GM18507 (cell line): ENCODE measurements at places on chromosomes 6 and 20.
A peak's percentile ranks its signal among the peaks of the same experiment; 100 is the strongest.

- DNase-seq = no peak
Measured at GRCh38 chr6:16510245-16510644, 251.0 kb downstream of the ATXN1 start.

GRCh38 chr6:40082278-40083043 lies 148.2 kb upstream of the MOCS1 start:
- no peak for DNase-seq

DNA sequence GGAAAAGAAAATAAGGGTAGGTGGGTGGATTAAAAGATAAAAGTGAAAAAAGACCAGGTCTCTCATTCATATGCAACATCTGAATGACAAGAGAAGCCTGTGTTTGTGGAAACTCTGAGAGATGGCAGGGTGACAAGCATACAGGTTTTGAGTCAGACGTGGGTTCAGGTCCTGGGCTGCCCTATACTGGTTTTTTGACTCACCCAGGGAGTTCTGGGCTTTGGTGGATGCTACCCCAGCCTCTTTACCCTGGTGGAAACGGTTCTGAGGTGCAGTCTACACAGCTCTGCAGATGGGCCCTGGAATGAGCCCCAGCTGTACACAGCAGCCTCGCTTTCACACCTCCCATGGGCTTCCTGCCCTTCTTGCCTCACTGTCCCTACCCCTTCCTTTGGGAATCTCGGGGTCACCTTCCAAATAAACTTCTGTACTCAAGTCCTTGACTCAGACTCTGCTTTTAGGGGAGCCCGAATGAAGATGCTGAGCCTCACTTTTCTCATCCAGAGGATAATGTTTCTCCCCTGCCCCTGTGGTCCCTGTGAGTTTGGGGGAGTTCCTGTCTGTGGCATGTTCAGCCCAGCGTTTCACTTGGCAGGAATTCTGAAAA lies 77.7 kb upstream of the CLDN20 start:
- no peak for DNase-seq

DNA sequence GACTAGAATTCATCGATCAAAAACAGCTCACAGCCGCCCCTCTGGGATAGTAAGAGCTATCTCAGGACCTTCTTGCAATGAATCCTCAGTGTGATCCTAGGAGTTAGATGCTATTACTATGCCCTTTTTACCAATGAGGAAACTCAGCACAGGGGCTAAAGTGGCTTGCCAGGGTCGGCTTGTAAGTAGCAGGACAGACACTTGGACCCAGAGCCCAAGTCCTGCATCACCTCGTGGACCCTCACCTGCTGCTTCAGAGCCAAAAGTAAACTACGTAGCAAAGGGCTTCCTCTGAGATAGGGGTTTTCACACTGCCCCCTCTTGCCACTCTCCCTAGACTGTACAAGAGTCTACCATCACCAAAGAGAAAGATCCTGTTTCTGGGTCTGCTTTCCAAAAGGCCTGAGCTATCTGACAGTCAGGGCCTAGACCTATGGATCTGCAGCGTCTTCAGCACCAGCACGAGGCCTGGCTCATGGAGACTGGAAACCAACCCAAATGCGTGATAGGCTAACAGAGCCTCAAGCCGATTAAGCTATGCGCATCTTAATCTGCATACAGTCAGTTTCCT lies 172.3 kb downstream of the ANKRD60 start:
- no peak for DNase-seq

DNA sequence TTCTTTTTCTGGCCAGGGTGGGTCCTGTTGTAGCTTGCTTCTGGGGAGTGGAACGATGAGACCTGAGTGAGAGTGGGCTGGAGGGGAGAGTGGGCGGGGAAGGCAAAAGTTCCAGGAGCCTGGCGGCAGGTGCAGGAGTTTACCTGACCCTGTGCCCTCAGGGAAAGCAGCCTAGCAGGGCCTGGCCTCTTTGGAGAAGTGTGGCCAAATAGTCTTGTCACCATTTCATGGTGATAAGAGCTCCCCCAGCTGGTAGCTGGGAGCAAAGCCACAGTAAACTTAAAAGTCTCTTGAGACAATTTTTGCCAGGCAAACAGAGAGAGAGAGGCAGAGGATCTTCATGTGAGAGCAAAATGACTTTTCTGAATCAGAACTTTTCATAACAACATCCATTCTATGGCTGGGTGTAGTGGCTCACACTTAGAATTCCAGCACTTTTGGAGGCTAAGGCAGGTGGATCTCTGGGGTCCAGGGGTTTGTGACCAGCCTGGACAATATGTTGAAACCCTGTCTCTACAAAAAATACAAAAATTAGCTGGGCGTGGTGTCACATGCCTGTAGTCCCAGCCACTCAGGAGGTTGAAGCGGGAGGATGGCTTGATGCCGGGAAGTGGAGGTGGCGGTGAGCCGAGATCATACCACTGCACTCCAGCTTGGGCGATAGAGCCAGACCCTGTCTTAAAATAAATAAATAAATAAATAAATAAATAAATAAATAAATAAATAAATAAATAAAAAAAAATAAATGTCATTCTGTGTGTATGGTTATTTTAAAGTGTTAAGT lies 161.8 kb upstream of the SCGN start:
- DNase-seq = peak; percentile 47

- DNase-seq = no peak
Measured at GRCh38 chr6:81984599-81984998, 232.1 kb upstream of the TENT5A start.

DNA sequence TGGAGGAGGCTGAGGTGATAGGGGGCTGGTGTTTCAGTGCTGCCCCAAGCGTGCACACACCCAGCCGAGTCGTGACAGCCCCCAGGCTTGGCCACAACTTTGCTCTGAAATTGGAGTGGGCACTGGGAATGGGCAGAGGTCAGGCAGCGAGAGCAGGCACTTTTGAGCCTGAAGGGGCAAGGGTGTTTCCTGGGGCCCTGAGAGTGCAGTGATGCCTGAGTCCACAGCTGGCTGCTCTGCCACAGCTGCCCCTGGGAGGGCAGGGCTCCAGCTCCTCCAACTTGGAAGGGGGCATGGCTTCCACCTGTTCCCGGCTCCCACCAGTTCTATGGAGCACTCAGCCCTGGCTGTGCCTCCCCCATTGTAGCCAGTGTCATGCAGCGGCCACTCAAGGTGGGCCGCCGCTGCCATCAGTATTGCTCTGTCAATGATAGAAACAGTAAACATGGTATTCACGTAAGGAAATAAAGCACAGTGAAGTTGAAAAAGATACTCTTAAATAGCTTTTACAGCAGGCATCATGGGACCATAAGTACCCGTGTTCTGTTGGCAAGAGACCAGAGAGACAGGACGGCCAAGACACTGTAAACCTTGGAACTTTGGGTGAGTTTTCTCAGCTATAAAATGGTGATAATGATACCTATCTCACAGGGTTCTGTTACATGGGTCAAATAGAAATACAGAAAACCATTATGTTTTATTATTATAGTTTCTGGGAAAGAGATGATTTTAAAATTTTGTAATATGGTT lies 108.9 kb downstream of the THEMIS start:
- no peak for DNase-seq

GRCh38 chr20:7090811-7091210 lies 323.3 kb downstream of the BMP2 start:
- no peak for DNase-seq

DNA sequence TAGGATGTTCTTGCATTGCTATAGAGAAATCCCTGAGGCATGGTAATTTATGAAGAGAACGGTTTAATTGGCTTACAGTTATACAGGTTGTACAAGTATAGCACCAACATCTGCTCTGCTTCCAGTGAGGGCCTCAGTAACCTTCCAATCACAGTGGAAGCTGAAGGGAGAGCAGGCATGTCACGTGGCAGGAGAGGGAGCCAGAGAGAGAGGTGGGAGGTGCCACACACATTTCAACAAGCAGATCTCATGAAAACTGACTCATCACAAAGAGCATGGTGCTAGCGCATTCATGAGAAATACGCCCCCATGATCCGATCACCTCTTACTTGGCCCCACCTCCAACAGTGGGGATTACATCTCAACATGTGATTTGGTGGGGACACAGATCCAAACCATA lies 871.2 kb downstream of the TFAP2A start:
- no peak for DNase-seq
